ENCODE measurements at places on chromosomes 13 and 19. TPM values are rescaled to one million over a fixed set of nuclear protein-coding genes. Genes with fewer than 3 reads are reported as not detected.

Gene MYO16
- total RNA-seq, result 0.22 TPM

GRCh38 chr19:33497778-33498175, 23.8 kb downstream of the PEPD start:
- DNase-seq, result no peak

GRCh38 chr13:56271686-56272085, 869.0 kb upstream of the PRR20A start:
- DNase-seq, result no peak

- DNase-seq, result no peak
Observed at GRCh38 chr19:45554481-45554880, 30.1 kb downstream of the OPA3 start.

GRCh38 chr13:29193083-29193482, 372.9 kb downstream of the MTUS2 start:
- no peak for DNase-seq

DNA sequence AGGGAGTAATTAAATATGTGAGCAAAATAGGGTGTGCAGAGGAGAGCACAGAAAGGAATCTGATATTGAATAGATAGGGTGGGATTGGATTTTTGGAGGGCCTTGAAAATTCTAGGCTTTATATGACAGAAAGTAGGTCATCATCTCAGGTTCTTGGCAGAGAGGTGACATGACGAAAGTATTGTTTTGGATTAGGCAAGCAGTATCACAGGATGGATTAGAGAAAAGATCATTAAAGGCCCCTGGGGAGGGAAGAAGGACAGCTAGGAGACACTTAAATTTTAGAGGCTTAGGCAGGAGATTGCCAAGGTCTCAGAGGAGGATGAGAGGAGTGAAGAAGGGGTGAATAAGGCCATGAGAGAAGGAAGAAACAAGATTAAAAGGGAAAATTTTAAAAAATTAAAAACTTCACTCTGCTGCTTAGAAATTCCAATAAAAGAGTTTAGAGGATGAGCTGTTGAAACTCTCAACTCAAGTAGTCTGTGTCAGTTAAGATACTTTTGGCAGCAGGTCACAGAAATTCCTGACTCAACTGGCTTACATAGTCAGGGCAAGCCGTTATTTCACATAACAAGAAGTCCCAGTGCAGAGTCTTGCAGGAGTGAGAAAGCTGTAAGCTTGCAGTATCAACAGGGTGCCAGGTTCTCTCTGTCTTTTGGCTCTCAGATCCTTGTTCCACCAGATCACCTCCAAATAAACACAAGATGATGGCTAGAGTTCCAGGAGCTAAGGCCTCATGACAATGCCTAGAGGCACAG, 8.8 kb downstream of the GPC6 start:
- DNase-seq, result no peak

GRCh38 chr13:102401265-102401664, 583 bp downstream of the FGF14 start:
- no peak for DNase-seq

Measured in H1 (cell line).